Activated CD8-positive, alpha-beta memory T cell treated with anti-CD3 and anti-CD28 coated beads for 1 hour (primary cell): ENCODE measurements at places on chromosomes 3 and 15.

DNA sequence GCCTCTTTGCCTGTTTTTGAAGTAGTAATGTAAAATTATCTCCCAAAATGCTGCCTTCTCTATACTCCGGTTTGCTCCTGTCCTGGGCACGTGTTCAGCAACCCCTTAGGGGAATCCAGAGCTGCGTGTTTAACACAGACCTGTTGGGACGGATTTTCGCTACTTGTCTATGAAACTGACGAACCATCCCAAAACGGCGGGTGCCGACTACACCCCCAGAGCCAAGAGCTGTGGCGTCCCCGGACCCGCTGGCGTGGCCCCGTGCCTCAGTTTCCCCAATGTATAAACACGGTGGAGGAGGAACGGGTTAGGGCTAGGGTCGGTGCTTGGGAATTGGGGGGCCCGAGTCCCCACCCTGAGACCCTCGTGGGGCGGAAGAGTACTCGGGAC lies 473 bp downstream of the FHIT start:
- no peak for DNase-seq

- DNase-seq, result no peak
These were observed 249.3 kb upstream of the FEZF2 start for GRCh38 chr3:62622553-62623174.

DNA sequence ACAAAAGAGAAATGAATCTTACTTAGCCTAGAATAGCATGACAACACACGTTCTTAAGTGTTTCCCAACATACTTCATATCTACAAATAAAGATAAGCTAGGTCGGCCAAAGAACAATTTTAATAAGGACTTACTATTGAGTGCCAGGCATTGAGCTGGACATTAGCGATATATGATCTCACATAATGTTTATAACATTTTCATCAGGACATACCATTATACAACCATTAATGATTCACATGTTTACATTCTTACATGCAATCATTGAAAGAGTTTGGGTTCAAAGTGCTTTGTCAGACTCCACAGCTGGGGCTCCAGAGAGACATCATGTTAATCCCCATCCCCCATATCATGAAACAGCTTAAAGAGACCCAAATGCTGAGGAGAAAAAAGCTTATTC lies 189.0 kb downstream of the STT3B start:
- DNase-seq, result no peak

DNA sequence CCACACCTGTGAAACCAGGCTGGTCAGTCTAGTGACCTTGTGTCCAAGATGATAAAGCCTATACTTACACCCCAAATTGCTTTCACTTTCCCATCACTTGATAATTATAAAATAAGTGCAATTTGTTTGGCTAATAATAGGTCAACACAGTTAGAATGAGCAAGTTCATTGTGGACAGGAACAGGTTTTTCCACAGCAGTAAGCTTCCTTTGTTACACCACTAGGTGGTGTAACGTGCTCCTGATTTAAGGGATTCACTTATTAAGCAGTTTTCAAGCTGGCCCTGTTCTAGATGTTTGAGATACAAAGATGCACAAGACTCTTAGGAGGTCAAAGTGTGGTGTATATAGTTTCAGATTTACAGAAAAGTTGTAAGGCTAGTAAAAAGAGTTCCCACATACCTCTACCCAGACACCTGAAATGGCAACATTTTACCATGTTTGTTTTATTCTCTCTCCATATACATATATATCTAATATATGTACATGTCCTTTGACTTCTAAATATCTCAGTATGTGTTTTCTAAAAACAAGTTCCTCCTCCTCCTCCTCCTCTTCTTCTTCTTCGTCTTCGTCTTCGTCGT lies 6.8 kb upstream of the MFSD1 start:
- no peak for DNase-seq

DNA sequence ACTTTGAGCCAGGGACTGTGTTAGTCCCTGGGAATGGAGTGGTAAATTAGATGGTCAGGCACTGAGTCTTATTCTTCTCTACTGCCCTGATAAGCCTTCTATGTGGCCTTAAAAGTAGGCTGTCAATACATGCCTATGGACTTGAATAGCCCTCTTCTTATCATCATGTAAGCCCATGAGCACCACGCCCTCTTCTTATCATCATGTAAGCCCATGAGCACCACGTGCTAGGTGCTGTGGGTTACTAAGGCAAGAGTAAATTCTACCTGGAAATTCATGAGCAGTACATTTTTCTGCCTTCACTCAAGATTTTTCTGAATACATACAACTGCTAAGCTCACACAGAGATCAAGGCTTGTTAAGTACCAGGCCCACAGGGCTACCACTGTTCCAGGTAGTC lies 68.5 kb downstream of the DHX30 start:
- no peak for DNase-seq

- DNase-seq, result no peak
These were observed 321.8 kb upstream of the MME start for GRCh38 chr3:154758109-154758868.

- DNase-seq, result no peak
These were observed 153.9 kb upstream of the PPP2R3A start for GRCh38 chr3:135811651-135812050.

DNA sequence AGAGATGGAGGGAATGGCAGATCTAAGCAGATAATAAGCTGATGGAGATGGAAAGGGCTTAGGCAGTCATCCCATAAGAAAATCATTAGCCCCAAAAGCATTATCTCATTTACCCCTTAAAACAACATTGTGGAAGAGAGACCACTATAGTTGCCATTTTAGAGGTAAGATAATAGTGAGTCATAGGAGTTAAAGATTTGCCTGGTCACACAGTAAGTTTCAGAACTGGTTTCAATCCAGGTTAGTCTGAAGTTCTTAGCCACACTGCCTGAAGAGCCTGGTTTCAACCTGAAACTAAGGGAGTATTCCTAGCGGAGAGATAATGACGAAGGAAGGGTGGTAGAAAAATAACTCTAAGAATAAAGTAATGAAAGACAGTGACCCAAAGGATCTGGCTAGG lies 13.0 kb upstream of the UBR1 start:
- DNase-seq, result no peak

DNA sequence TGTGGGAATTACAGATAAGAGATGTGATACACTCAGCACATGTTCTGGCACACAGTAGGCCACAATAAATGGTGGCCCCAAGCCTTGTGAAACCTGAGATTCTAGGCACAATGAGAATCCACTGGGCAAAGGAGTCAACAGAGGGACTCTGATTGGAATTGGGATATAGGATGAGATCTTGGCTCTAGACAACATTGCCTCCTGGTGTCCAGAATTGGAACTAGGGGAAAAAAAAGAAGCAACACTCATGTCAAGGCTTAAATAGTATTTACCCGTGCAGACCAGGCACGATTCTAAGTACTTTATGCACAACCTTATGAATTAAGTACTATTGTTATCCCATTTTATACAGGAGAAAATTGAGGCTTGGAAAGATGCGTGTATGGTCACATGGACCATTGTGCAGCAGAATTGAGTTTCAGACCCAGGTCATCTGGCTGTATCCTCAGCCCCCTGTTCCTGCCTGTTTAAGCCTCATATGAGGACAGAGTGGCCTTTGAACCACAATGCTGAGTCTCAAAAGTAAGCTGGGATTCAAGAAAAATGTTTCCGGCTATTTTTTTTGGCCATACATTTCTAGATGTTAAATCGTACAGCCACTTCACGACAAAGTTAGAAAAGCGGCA lies 124.8 kb downstream of the SV2B start:
- no peak for DNase-seq

- no peak for DNase-seq
These were observed 320.5 kb upstream of the THBS1 start for GRCh38 chr15:39260391-39260790.

GRCh38 chr3:189146848-189147247 lies 24.9 kb upstream of the TPRG1 start:
- DNase-seq, result no peak

DNA sequence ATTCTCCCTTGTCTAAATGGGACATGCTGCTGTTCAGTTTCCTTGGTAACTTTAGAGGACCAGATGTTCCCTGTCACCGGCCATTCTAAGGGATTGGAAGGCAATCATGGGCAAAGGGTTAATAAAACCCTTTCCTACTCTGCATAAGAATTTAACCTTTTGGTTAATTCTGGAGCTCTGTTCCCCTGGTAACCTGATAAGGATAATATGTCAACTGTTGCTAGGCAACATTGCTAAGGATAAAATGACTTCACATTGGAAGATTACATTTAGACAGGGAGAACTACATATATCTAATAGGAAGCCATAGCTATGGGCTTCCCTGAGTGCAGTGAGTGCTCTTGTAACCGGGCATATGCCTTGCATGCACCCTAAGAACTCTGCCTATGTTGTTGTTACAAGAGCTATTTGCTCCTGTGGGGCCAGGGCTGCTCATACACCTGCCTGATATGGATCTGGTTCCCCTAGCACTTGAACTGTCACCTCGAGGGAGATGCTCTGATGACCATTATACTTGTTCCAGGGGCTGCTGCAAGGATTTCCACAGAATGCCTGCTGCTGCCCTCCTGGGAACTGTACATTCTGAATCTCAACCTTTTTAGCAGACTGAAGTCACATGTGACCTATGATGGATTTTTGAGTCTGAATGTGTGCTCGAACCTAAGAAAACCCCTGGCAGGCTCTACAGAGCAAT lies 326.3 kb upstream of the PDZRN3 start:
- no peak for DNase-seq

DNA sequence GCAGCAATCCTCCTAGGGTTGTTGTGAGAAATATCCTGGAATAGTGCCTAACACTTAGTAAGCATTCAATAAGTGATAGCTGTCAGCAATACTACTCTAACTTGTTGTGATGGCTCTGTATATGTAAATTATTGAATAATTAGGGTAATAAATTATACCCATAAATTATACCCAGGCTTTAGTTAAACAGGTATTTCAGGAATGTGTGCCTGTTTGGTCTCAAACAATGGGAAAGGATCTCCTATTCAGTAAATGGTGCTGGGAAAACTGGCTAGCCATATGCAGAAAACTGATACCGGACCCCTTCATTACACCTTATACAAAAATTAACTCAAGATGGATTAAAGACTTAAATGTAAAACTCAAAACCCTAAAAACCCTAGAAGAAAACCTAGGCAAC lies 14.8 kb upstream of the ARNT2 start:
- no peak for DNase-seq
